ENCODE measurements at places on chromosomes 12 and 14.
A peak's percentile ranks its signal among the peaks of the same experiment; 100 is the strongest.

DNA sequence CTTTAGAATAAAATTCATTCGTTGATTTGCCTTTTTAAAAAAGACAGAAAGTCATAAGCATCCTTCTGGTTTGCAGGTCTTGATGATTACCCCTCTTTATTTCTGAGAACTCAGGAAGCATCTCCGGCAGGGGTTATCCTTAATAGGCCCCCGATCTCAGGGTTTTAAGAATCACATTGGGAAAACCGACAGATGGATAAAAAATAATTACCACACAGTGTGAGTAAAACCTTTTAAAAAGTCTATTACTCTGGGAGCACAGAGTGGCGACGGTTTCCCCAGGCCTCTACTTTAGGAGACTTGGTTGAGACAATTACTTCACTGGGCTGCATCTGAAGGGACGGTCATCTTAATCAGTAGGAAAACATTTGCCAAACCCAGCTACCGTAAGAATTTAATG lies 56.5 kb downstream of the KCNMB4 start:
- no peak for DNase-seq

- DNase-seq: no peak
Measured at GRCh38 chr12:46455648-46456352, 83.2 kb upstream of the SLC38A2 start.

GRCh38 chr12:119665164-119665929 lies 2.6 kb upstream of the PRKAB1 start:
- DNase-seq: no peak

DNA sequence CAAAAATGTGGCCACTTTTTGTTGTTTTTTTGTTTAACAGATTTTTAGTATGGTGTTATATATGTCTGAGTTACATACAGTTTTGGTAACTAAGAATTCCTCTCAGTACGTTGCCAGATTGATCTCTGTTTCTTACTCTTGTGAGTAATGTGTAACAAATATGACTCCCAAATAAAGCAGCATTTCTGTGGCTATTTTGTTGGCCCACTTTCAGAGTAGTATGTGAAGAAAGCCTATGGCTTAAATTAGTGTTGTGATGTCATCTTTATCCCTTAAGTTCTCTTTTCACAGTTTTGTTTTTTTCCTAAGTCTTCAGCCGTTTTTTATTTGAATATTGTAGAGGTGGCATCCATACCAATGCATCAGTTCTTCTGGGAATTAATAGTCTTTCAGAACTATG lies 10.7 kb downstream of the PCNX4 start:
- DNase-seq: no peak

- no peak for DNase-seq
Measured at GRCh38 chr12:47356129-47356700, 276.5 kb upstream of the AMIGO2 start.

DNA sequence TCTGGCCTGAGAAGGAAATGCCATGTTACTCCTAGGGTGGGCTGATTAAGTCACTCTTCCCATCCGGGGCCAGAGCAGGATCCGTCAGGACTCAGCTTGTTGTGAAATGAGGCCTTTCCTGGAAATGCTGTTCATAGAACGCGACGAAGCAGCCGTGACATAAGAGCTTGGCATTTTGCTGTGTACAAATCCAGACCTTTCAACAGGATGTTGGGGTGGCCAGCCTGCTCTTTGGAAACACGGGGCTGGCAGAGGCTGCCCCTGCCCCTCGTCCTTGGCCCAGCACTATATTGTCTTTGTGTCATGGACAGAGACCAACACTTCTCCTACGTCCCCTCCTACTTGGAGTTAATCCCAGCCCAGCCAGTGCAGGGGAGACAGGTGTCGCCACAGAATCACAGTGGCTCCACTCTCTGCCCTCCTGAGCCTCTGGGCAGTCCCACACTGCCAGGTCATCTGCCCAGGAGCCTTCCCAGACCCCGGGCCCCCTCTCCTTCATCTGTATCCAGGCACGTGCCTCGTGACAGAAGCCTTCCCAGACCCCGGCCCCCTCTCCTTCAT lies 18.6 kb upstream of the EIF5 start:
- DNase-seq: no peak

- no peak for DNase-seq
Measured at GRCh38 chr12:76445462-76445861, 97.2 kb upstream of the BBS10 start.

DNA sequence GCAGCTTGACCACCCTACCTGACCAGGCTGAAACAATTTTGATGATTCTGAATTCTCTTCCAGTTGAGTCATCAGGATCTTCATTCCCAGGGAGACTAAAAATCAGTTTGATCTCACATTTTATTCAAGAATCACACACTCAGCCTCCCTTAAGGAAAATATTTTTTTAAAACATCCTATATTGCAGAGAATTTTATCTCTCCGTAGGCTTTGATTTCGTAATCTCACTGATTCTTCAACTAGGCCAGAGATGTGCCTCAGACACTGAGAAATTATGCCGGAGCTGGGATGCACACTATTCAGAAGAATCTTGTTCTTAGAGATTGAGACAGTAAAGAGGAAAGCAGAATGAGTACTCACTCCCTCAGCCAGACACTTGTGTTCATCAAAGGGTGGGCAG lies 7.0 kb upstream of the ANO2 start:
- DNase-seq: no peak

DNA sequence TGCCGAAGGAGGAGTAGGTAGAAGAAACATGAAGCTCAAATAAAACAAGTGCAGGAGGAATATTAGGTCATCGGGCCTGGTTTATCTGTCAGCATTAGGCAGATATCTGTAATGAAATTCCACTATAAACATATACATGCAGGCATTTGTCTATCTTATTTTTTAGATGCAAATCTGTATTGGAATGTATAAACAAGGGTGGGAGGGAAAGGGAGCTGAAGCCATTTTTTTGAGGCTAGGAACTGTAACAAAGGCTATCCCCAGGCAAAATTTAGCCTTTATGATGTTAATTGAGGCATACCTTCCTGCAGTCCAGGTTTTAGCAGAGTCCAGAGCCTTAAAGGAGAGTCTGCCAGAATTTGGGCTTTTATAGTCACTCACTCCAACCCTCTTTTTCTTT lies 72.5 kb downstream of the PHLDA1 start:
- no peak for DNase-seq

DNA sequence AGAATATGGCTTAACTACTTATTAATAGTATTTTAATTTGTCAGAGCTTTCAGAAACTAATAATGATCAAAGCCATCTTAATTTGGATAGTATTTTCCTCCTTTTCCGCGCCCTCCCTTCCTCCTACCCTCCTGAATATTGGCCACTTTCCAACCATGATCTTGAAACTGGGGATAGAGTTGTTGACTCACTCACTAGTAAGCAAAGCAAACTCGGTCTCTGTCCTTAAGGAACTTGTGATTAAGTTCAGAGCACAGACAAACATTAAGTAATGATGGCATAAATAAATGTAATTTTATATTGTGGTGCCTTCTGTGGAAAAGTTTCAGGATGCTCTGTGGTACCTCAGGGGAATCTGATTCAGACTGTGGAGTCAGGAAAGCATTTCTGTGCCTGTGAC lies 75.7 kb downstream of the LRRK2 start:
- no peak for DNase-seq

GRCh38 chr12:20646239-20646827 lies 48.8 kb upstream of the SLCO1C1 start:
- no peak for DNase-seq

DNA sequence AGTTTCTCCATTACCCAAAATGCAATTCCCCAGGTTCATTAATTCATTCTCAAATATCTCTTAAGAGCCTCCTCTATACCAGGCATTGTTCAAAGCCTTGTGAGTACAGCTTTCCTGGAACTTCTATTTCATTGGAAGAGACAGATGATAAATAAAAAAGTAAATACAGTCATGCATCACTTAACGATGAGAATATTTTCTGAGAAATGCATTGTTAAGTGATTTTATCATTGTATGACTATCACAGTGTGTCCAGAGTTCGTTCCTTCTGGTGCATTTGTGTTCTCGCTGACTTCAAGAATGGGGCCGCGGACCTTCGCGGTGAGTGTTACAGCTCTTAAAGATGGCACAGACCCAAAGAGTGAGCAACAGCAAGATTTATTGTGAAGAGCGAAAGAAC lies 66.0 kb downstream of the ANO4 start:
- DNase-seq: no peak

GRCh38 chr14:20376071-20376588 lies 32.7 kb downstream of the PARP2 start:
- DNase-seq: no peak

- no peak for DNase-seq
Measured at GRCh38 chr14:88765130-88765529, 27.6 kb downstream of the EML5 start.

DNA sequence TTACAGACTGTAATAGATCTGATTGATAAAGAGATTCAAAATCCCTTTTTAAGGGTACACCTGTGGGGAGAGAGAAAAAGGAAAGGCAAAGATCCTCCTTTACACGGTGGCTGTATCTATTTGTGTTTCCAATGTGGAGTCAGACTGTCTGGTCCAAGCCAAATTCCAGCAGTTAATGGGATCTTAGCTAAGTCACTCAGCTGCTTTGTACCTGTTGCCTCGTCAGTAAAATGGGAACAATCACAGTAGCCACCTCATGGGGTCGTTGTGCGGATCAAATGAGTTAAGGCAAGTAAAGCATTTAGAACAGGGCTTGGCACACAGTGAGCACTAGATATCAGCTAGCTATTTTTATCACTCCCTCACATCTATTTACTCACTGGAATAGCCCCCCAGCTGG lies 46.9 kb downstream of the EFCAB11 start:
- no peak for DNase-seq

DNA sequence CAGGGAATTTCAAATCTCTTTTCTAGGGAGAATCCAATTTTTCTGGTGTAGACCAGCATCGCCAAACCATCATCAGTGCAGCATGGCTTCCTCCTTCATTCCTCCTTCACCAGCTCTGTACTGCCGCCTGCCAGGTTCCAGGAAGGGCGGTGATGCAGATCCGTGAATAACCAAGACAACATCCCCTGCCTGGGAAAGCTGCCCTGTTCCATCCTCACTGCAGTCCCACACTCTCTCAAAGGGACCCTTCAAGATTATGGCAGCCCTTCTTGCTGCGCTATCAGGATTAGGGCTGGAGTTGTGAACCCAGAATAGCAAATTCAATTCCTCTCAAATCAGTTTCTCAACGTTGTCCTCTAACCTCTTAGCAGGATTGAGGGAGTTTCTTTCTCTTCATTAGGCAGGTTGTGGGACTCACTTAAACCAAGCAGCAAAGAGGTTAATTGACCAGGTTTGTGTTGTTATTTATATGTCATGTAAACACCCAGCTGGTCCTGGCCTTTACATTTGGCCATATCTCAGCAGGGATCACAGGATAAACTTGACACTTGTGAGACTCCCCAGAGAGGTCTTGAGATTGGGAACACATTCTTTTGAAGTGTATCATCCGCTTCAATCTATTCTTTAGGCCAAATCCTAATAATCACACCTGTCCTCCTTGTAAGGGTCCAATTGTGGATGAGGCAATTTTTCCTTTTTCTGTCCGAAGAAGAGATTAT lies 26.2 kb downstream of the TMEM30B start:
- DNase-seq: no peak

- no peak for DNase-seq
Measured at GRCh38 chr14:64112867-64113678, 181.1 kb downstream of the ESR2 start.

DNA sequence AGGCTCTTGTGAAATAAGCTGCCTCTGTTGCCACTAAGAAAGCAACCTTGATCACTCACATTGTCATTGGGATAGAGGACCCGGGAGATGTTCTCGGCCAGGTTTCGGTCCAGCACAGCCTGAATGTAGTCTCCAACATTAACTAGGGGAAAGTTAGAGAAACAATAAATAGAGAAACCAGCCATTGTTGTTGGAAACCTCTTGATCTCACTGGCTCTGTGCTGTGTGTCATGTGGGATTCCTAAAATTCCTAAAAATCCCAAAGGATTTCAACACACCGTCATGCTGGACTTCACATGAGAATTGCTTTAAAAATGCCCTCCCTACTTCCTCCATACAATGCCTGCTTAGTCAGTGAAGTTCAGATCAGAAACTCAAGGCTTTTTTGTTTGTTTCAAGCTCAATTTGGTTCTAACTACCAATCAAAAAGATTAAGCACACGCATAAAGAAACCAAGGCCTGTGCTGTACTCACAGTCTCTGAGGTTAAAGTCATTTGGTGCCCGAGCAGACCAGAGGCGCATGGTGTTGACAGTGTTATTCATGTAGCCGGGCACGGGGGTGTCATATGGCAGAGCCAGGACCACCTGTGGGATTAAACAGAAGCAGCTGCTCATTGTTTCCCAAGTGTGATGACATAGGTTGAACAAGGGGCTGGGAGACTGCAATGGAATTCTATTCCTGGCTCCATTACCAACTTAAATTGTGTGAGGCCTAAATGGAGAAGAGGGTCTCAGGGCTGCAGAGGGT lies 23.6 kb downstream of the PYGL start:
- DNase-seq: no peak

DNA sequence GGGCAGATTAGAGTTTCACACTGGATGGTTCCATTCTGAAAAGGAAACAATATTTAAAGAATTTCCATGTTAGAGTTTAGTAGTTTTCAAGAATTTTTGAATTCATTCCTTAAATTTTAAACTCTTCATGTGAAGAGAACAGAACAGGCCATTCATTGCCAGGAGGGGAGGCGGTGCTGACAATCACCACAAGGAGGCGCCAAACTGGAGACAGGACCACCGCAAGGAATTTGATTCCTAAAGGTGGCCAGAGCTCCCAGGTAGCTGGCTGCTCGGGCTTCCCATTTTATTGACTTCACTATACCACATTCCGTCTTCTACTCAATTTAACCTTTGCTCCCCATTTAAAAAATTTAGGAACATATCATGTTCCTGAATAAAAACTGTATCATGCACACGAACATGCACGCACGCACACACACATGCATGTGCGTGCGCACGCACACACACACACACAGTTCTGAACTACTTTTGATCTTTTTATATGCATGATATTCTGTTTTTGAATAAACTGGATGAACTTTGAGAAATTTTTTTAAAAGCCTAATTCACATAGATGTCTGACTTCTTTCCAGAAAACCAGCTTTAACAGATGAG lies 101.2 kb downstream of the NELL2 start:
- DNase-seq: peak; percentile 54

- DNase-seq: no peak
Measured at GRCh38 chr12:121610239-121611149, 15.8 kb upstream of the ORAI1 start.
